ENCODE measurements at places on chromosomes 11 and 22.

DNA sequence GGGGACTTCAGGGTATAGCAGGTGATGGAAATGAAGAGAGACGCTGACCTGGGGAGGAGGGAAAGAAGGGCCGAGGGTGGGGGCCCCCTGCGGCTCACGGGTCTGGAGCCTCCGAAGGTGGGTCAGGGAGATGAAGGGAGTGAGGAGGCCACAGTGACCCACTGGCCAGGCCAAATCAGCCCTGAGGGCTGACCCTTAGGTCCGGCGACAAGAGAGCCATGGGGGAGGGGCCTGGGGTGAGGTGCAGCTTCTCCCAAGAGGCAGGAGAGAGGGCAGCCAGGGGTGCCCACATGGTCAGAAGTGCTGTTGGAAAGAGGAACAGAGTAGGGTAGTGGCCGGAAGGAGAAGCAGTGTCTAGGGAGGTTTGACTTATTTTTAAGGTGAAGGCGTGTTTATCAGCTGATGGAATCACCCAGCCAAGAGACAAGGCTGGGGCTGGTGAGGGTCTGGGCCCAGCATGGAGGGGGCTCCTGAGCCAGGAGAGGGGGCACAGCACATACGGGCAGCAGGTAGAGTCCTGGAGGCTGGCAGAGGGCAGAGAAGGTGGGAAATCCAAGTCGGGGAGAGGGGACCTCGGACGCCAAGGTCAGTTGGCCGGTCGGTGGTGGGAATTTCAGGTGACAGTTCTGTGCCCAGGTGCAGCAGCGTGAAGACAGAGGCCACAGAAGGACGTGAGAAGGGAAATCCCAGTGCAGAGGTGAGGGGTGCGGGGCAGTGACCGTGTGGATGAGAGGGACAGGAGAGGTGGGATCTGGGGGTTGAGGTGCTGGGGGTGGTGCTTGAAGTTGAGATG, 49.0 kb downstream of the LINC01488 start:
- no peak for DNase-seq

DNA sequence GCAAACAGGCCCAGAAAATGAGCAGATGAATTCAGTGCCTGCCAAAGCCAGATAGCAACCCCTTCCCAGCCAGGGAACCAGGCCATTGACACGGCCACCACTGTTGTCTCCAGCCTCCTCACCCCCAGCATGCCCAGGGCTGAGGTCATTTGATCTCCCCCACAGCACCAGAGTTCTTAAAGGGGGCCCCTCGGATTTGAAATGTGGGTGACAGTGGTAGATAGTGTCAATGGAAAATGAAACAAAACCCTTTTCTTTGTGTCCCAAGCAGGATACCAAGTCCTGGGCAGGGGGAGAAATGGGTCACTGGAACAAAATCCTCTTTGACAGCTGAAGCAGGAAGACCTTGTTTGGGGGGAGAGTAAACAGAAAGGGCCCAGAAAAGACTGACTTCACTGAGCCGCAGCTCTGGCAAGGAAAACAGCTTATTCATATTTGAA, 14.3 kb upstream of the ACCSL start:
- no peak for DNase-seq

- peak; percentile 28 for DNase-seq
Measured at GRCh38 chr22:23404689-23405365, 175.3 kb downstream of the IGLL1 start.

GRCh38 chr11:45665206-45665932, at the start of gene CHST1:
CHST1 (minus strand) TSS chr11:45665622; CDS start chr11:45650923, 14,699 bp downstream.
- peak; percentile 45 for DNase-seq

DNA sequence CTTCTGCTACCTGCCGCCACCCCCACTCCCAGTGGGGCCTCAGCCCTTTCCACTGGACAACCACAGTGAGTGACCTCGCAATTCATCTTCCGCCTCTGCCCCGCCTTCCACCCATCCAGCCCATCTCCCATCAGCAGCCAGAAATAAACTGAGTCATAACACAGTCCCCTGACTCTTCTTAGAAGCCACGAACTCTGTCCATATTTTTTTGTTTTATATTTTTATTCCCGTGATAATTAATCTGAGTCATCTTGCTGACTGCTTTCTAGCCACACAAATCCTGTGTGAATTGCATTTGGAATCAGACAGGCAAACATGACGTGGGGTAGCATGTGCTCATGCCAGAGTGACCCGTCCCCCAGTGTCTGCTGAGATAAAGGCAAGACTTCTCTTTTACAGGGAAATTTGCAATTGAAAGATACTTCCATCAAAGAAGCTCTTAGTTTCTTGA, 7.0 kb downstream of the FADD start:
- DNase-seq: peak; percentile 48

DNA sequence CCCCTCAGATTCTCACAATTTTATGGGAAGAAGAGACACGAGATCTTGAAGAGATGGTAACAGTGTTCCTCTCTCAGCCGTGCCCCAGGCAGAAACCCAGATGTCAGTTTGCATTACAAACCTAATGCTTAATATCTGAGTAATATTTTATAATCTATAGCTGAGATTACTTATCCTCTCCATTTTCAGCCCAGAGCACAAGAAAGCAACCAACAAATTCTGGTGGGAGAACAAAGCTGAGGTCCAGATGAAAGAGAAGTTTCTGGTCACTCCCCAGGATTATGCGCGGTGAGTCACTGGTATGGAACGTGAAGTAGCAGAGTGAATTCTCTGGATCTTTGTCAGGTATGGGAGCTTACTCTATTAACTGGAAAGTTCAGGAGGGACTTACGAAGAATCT, 884 bp downstream of the CENATAC start:
- DNase-seq: peak; percentile 91

Measured in EL (cell line).